ENCODE measurements at places on chromosomes 7 and 10. TPM values are rescaled to one million over a fixed set of nuclear protein-coding genes. Genes with fewer than 3 reads are reported as not detected.

- no peak overlapping the region for H3K27ac ChIP-seq
- peaks cover 18% of the 10 kb centered on the region for H3K4me1 ChIP-seq
- H3K27me3 ChIP-seq: peaks cover 5% of the 10 kb centered on the region
- no peaks in the 10 kb centered on the region for H3K36me3 ChIP-seq
- H3K4me3 ChIP-seq: no peak overlapping the region
Observed at GRCh38 chr10:63723320-63723719, 202.1 kb downstream of the REEP3 start.

GRCh38 chr10:94065362-94065761 is 71.6 kb downstream of the PLCE1 start:
- no peaks in the 10 kb centered on the region for H3K27me3 ChIP-seq
- H3K4me1 ChIP-seq: peaks cover 14% of the 10 kb centered on the region
- H3K4me3 ChIP-seq: no peak overlapping the region
- no peak overlapping the region for H3K27ac ChIP-seq

DNA sequence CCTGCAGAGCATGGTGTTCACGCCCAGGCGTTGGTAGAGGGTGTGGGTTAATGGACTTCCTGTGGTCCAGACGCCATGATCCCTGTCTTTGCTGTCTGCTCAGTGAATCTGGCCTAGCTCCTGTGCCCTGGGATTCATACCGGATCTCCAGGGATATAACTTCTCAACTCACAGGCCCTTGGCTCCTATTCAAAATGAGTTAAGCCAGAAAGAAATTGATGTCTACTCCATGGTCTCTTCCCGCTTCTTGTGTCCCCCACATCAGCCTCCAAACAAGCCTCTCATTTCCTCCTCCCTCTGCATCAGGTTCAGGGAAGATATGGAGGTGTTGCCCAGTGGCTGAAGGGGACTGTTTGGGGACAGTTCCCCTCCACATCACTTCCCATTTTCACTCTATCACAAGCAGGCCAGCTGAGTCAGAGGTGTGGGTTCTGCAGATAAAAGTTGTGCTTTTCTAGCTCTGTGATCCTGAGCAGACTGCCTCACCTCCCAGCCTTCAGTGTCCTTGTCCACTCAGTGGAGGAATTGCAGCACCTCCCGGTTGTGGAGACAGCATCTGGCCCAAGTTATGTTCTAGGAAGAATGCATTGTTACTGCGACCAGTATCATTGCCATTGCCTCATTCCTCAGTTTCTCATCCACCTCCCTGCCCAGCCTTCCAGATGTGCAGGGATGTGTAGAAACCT is 22.5 kb downstream of the AKR1E2 start:
- H3K36me3 ChIP-seq: no peaks in the 10 kb centered on the region
- no peak overlapping the region for H3K27ac ChIP-seq
- no peak for DNase-seq
- H3K4me1 ChIP-seq: no peaks in the 10 kb centered on the region
- no peaks in the 10 kb centered on the region for H3K27me3 ChIP-seq

- no peaks in the 10 kb centered on the region for H3K27me3 ChIP-seq
- no peak for DNase-seq
- H3K27ac ChIP-seq: peak overlapping the region; percentile 29
- no peak overlapping the region for H3K4me3 ChIP-seq
- peaks cover 23% of the 10 kb centered on the region for H3K4me1 ChIP-seq
- H3K36me3 ChIP-seq: no peaks in the 10 kb centered on the region
Observed at GRCh38 chr10:77304192-77304591, 333.4 kb downstream of the KCNMA1 start.

GRCh38 chr7:34787586-34787985 is 129.6 kb downstream of the NPSR1 start:
- no peaks in the 10 kb centered on the region for H3K4me1 ChIP-seq
- no peak overlapping the region for H3K4me3 ChIP-seq
- no peaks in the 10 kb centered on the region for H3K36me3 ChIP-seq
- H3K27ac ChIP-seq: no peak overlapping the region
- no peaks in the 10 kb centered on the region for H3K27me3 ChIP-seq

DNA sequence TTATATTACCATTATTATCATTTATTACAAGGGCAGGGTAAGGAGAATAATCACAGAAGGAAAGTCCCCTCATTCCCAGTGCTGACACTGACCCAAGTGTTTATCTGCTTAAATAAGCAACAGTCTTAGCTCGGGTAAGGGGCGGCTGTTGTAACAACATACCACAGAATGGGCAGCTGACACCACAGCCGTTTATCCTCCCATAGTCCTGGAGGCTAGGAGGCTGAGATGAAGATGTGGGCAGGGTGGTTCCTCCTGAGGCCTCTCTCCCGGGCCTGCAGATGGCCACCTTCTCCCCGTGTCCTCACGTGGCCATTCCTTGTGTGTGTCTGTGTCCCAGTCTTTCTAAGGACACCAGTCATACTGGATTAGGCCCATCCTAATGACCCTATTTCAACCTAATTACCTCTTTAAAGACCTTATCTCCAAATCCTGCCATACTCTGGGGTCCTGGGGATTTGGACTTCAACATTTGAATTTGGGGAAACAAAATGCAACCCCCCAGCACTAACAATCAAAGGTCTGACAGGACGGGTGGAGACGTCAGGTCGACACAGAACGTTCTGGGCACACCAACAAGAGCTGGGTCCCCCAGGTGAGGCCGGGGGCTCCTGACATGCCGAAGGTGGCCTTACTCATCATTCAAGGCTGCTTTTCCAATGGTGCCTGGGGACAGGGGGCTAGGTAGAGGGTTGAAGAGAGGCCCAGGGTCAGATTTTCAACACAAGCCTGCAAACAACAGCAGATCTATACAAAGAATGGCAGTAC is 93.5 kb downstream of the TNS3 start:
- H3K27ac ChIP-seq: peak overlapping the region; percentile 80
- H3K4me3 ChIP-seq: no peak overlapping the region
- no peak for DNase-seq
- peaks cover 100% of the 10 kb centered on the region for H3K4me1 ChIP-seq

ARHGEF35 gene
- total RNA-seq: 12.0 TPM

DNA sequence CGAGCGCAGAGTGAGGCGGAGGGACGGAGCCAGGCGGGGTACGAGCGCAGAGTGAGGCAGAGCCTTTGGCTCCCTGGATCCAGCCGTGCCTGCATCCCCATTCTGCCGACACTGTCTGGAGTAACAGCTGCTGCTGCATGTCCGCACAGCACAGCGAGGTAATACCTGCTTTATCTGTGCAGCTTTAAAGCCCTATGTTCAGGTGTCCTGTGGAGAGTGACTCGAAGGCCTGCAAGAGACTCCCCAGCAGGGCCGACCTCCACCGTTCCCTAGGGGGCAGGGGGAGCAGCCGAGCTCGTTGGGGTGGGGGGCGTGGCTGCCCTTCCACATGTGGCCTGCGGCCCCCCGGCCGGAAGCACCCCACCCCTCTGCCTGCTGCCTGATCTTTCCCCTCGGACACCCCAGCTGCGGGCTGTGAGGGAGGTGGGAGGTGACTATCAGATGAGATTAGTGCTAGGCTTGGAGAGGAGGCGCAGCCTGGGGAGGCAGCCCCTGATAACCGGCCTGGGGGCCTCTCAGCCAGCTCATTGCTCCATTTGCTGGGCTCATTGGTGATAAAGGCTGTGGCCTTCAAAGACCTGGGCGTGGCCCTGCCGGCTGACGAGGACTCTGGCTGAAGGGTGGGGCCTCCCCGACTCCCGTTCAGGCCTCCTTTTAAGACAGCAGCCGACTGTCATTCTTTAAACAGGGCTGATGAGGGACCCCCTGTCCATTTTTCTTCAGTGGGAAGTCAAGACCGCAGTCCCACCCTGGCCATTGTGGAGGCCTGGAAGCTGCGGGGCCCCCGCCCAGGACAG is 8.0 kb downstream of the VENTX start:
- H3K27ac ChIP-seq: no peak overlapping the region
- H3K4me1 ChIP-seq: no peaks in the 10 kb centered on the region
- H3K4me3 ChIP-seq: no peak overlapping the region
- H3K27me3 ChIP-seq: no peaks in the 10 kb centered on the region

All from Panc1 (cell line).